ENCODE measurements at places on chromosomes 3 and 15.

DNA sequence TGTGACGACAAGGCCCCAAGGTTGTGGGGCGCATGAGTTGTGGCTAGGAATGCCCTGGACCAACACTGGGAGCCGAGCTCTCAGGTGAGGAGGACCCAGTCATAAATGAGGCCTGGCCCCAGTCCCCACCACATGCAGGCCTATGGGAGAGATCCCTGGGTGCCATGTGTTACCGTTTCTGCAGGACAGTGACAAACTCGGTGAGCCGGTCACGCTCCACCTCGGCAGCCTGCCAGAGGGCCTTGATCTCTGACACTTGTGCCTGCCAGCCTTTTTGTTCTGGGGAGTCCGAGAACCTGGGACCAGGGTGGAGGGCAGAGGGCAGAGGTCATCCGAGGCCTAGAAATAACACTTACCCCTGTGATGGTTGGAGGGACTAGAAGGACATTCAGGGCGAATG is 27.7 kb upstream of the HHATL start:
- no peak for DNase-seq

DNA sequence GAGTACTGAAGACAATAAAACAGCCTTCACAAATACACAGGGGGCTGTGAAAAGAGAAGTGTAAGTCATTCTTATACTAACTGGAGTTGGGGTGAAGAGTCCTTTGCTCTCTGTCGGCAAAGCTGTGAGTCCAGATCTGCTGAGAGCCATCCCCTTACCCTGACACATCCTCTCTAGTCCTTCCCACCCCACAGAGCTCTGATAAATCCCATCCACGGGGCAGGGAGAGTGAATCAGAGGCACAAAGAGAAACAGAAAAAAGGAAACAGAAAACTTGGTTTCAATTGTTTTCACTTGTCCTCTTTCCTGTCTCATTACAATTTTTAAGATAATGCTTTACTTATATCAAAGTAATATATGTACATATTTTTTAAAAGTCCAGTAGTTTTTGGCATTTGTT is 18.2 kb upstream of the ZNF639 start:
- DNase-seq: no peak

- DNase-seq: no peak
Measured at GRCh38 chr15:85746641-85747040, 48.1 kb downstream of the KLHL25 start.

DNA sequence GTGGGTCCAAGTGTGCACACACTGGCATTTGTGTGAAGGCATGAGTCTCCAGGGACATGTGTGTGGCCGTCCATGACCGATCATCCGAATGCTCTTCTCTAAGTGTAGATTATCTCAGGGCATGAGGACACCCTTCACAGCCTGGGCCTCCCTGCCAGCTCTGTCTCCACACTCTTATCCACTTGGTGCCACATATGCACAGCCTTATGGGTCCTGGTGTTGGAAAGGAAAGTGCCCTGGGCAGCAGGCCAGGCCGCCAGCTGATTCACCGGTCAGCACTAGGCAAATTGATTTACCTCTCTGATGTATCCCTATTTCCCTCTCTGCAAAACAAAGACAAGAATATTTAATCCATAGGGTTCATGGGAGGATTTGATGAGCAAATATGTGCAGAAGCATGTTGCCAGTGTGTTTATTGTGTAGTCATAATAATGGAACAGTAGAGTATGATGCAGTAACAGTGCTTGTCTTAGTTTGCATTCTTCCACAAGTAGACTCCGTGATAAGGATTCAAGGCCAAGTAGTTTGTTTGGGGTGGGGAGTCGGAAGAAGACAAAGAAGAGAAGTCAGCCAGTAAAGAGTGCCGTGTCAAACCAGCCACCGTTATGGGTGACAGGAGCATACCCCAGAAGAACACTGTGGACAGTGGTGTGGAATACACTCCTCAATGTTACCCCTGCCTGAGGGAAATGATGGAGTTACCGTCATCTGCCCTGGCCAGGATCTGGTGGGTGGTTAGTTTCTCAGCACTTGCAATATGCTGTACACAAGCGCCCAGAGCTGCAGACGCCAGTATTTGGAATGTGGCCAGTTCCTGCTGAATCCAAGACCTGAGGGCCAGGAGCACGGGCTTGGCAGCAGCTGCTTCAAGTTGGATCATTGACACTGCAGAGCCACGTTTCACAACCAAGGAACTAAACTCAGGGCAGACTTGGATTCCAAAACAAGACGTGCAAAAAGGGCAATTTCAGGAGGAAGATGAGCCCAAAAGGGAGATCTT is 85.1 kb downstream of the MTHFS start:
- no peak for DNase-seq

DNA sequence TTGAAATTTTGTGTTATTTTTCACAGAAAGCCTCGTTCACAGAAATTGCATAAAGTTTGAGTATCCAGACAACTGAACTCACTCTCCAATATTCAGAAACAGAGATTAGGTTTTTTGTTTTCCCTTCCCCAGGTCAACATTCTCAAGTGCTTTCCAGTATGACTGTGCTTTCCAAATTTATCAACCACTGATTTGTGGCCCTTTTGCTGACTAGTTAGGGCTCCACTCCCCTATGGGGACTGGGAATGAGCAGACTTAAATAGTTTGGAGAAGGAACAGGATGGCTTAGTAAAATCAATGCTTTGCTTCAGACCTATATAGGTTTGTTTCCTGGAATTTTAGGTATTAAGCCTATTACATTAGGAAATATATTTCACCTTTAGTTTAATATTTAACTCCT is 38.2 kb upstream of the NAALADL2 start:
- DNase-seq: no peak
